ENCODE measurements at places on chromosomes 2 and 18.

GRCh38 chr2:240932001-240932723 is 26.0 kb downstream of the CROCC2 start:
- no peak for DNase-seq

DNA sequence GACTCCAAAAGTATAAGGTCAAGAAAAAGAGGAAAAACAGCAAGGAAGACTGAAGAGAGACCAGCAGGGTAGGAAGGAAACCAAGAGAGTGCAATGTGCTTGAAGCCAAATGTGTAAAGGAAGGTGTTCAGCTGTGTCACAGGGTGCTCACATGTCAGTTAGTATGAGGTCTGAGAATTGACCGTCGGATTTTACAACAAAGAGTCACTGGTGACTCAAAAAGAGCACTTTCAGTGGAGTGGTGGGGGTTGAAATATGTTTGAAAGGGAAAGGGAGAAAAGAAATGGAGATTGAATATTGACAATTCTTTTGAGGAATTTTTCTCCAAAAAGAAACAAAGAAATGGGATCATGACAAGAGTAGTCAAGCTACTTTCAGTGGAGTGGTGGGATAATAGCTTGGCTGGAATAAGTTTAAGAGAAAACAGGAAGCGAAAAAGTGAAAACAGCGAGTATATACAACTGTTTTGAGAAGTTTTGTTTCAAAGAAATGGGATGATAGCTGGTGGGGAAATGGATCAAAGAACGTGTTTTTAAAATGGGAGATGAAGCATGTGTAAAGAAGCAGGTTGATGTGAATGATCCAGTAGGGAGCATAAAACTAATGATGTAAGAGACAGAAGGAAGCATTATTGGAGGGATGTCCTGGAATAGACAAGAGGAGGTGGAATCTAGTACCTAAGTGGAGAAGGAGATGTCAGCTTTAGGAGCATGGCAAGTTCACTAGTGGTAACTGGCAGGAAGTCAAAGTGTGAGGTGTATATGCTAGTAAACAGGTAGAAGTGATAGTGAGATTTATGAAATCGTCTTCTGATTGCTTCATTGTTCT is 3.6 kb upstream of the TSPYL6 start:
- no peak for DNase-seq

GRCh38 chr2:236644502-236644911 is 74.9 kb downstream of the ACKR3 start:
- no peak for DNase-seq

GRCh38 chr2:197189426-197190099 is 121.0 kb downstream of the ANKRD44 start:
- no peak for DNase-seq

- DNase-seq, result no peak
Measured at GRCh38 chr2:30784682-30785081, 22.6 kb downstream of the CAPN13 start.
